EL (cell line): ENCODE measurements at places on chromosomes 5 and 9.

DNA sequence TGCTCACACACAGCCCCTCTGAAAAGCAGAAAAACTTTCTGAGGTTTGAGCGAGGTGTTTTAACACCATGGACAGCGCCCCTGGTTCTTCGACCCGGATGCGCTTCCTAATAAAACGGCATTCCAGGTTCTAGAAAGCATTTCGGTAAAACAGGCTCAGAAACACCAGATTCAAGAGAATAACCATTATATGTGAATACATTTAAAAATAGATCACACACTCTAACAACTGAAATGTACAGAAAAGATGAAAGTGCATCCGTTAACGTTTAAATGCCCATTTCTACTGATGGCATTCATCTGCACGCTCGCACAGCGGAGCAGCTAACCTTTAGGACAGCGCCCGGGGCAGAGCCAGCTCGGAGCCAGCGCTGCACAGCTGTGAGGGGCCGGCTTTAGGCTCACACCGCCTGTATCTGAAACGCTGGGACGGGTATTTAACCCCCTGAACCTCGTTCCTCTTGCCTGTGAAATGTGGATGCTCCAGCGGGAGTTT is 26.3 kb upstream of the TENT4A start:
- DNase-seq: peak; percentile 57

DNA sequence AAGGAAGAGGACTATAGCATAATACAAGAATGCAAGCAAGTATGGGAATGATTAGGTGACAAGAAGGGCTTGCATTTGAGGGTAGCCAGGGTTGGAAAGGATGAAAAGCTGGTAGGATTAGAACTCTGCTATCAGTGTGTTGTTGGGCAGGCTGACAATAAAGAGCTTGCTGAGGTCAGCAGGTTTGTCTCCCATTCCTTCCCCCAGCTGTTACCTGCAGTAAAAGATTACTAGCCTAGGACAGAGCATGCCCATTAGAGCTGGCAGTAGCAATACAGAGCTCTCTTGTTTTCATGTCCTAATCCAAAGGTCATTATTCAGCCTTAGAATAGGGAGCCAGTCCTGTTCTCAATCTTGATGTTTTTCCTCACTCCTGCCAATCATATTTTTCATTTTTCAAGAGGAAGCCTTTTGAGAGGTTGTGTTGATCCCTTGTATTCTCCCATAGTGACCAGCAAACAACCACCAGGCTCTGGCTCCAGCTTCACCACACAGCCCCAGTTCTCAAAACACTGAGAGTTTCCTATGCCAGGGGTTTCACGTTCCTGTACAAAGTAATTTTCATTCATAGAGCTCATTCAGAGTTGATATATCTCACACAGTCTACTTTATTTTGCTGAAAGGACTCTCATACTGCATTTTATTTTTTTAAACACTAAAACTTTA is 71.7 kb downstream of the OR2K2 start:
- DNase-seq: no peak

DNA sequence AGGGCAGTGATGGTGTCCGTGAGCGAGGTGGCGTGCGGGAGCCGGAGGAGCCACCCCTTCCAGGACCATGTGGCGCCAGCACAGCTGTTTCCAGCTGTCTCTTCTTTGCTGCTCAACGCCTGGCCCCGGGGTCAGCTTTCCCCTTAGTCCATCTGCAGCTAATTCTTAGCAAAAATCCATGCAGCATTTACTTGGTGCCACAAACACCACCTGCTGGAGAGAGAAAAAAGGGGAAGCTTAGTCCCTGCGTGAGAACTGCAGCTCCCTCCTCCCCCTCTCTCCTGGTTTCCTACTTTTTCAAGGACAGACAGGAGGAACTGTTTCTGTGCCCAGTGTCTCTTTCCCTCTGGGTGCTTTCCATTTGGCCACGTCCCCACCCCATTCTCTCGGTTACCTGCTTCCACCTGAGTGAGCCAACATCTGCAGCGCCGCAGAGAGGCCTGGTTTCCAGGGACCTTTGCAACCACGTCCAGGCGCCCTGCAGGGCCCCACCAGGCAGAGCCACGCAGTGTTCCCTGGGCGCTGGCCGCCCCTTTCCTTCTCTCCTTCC is 3.4 kb downstream of the SLC6A19 start:
- peak; percentile 13 for DNase-seq

- DNase-seq: peak; percentile 81
Measured at GRCh38 chr9:91949946-91950664, at the start of gene ROR2. TSS of gene ROR2 (minus strand) at chr9:91950228.

DNA sequence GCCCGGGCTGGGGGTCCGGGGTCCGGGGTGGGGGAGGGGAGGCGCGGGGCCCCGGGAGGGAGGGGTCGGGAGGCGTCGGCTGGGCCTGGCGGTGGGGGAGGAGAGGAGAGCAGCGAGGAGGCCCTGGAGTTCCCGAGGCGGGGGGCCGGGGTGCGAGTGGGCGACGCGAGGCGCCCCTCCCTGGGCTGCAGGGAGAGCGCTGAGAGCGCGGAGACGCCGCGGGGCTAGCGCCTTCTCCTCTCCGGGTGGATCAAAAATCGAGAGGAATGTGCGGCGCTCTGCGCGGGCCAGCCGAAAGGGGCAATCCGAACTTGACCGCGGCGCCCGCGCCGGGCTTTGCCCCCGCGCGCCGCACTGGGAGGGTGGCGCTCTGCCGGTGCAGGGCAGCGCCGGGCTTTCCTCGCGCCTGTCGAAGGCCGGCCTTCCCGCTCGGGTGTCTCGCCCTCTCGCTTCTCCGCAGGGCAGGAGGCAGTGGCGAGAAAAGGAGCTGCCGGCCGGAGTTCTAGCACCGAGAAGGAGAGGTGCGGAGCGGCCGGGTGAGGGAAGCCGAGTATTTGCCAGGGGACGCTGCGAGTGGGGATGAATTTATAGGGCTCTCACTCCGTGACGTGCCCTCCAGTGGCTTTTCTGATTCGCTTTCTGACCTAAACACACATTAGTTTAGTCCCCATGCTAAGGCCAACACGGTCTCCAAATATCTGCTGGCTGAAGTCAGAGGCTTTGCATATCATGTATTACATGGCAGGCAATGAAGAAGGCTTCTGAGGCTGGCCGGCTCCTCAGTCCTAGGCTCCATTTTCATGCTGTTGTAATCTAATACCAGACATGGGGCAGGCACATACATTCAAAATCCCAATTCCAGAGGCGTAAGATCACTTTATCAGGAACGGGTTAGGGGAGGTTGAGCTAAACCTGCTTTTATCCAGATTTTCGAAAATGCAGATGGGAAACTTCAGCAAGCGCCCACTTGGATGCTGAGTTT is 503 bp upstream of the GDNF start:
- peak; percentile 77 for DNase-seq

- no peak for DNase-seq
Measured at GRCh38 chr5:149800633-149801032, 70.5 kb downstream of the PPARGC1B start.

GRCh38 chr5:173778784-173779304 is 109.3 kb upstream of the CPEB4 start:
- peak; percentile 33 for DNase-seq

GRCh38 chr5:131677115-131677514 is 42.1 kb upstream of the RAPGEF6 start:
- DNase-seq: no peak

DNA sequence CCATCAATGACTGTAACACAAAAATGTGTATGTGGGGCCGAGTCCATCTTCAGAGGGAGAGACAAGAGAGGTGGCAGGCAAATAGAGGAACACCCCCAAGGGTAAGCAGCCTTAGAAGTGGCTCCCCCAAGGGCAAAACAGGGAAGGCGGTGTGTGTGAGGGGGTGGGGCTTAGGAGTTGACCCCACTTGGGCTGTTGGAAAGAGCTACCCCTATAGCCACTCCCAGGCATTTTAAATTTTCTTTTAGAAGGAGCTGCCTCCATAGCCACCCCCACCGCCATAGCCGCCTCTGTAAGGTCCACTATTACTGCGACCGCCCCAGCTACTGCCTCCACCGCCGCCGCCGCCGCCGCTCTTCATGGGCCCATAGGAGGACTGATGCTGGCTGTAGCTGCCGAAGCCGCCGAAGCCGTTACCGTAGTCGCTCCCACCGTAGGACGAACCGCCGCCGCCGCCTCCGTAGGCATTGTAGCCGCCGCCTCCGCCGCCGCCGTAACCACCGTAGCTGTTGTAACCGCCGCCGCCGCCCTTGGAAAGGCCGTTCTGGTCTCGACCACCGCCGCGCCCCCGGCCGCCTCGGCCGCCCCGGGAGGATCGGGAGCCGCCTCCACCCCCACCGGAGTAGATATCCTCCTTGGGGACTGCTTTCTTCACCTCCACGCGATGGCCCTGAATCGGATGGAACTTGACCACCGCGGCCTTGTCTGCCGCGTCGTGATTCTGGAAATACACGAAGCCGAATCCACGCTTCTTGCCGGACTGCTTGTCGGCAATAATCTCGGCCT is 1.1 kb downstream of the HNRNPA0 start:
- DNase-seq: peak; percentile 55

GRCh38 chr5:112757468-112758208 is 20.0 kb downstream of the APC start:
- peak; percentile 60 for DNase-seq

DNA sequence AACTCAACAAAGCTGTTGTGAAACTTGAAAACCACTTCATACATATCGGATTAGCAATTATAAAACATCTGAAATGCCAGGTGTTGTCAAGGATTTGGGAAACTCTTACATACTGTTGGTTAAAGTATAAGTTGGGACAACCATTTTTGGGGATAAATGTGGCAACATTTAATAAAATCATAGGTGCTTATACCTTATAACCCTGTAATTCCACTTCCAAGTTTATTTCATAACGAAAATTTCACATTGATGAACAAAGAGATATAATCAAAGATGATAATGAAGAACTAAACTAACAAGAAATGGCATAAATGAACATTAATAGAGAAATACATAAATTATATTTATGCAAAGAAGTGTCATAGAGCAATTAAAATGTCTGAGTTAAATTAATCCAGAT is 54.3 kb downstream of the ANKRD55 start:
- no peak for DNase-seq

- DNase-seq: peak; percentile 12
Measured at GRCh38 chr5:1409381-1410110, 35.7 kb downstream of the SLC6A3 start.

GRCh38 chr5:110094548-110094947 is 404.8 kb downstream of the MAN2A1 start:
- no peak for DNase-seq

- DNase-seq: no peak
Measured at GRCh38 chr9:82563094-82563493, 499.8 kb downstream of the RASEF start.

GRCh38 chr5:167936022-167936421 is 355.4 kb upstream of the WWC1 start:
- no peak for DNase-seq
